Mesothelial cell of epicardium (in vitro differentiated cells): ENCODE measurements at places on chromosomes 2 and 18. TPM values are rescaled to one million over a fixed set of nuclear protein-coding genes. Genes with fewer than 3 reads are reported as not detected.

DNA sequence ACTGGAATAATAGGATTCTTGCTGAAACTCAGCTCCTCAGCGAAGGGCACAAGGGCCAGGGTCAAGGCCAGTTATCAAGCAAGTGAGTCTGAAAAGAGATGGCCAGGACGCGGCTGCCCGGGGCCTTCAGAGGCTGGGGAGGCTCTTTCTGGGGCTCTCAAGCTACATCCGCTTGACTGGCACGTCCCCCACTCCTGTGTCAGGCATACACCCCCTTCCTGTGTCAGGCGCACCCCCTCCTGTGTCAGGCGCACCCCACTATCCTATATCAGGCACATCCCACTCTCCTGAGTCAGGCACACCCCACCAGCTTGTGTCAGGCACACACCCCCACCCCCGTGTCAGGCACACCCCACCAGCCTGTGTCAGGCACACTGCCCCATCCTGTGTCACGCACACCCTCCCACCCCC is 91.8 kb downstream of the TPO start:
- H3K27ac ChIP-seq = no peak overlapping the region
- H3K27me3 ChIP-seq = peaks cover 24% of the 10 kb centered on the region
- H3K4me3 ChIP-seq = no peak overlapping the region
- no peaks in the 10 kb centered on the region for H3K36me3 ChIP-seq
- H3K4me1 ChIP-seq = no peaks in the 10 kb centered on the region

- peaks cover 3% of the 10 kb centered on the region for H3K36me3 ChIP-seq
- H3K27ac ChIP-seq = no peak overlapping the region
- DNase-seq = no peak
- H3K4me1 ChIP-seq = no peaks in the 10 kb centered on the region
- no peaks in the 10 kb centered on the region for H3K27me3 ChIP-seq
Measured at GRCh38 chr2:60295636-60295962, 257.9 kb downstream of the BCL11A start.

DNA sequence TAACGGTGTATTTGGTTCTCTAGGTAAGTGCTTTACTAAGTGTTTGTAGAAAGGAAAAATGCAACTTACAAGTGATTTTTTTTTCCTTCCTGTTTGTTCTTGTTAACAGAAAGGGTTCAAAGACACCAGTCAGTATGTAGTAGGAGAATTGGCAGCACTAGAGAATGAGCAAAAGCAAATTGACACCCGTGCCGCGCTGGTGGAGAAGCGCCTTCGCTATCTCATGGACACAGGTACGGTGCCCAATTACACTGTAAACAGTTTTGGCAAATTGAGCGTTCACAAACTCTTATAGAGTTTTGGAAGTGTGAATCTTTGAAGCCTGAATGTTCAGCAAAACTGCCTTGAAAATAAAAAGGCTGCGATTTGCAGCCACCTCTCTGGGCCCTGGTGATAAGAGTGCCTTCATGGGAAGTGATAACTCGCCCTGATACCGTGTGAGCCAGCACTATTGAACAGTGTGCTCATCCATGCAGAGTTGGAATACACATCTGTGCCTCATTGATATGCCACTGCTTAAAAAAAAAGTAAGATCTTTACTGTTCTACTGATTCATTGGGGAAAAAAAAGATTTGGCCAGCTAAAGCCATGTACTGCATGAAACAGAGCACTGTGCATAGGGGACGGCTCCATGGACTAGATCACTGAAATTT is 54.0 kb upstream of the OTX1 start:
- H3K36me3 ChIP-seq = peaks cover 17% of the 10 kb centered on the region
- no peaks in the 10 kb centered on the region for H3K4me1 ChIP-seq
- H3K4me3 ChIP-seq = no peak overlapping the region

GRCh38 chr2:194176134-194176533 is 1480.9 kb upstream of the SLC39A10 start:
- H3K27ac ChIP-seq = no peak overlapping the region
- peaks cover 6% of the 10 kb centered on the region for H3K4me1 ChIP-seq
- no peak overlapping the region for H3K4me3 ChIP-seq
- no peaks in the 10 kb centered on the region for H3K27me3 ChIP-seq

DNA sequence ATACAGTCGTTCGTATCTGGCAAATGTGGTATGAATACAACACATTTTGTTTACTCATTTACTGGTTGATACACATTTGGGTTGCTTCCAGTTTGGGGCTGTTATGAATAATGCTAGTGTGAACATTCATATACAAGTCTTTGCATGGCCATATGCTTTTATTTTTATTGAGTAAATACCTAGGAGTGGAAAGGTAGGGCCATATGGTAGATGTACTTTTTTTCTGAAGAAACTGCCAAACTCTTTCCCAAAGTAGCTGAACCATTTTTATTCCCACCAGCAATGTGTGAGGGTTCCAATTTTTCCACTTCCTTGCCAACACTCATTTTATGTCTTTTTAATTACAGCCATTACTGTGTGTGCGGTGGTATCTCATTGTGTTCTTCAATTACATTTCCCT is 496.2 kb upstream of the NRXN1 start:
- no peaks in the 10 kb centered on the region for H3K36me3 ChIP-seq
- H3K27ac ChIP-seq = no peak overlapping the region
- no peak overlapping the region for H3K4me3 ChIP-seq
- no peak for DNase-seq

The SLC11A1 gene
- 0.53 to 0.79 TPM (median 0.76 TPM) in 3 replicates for total RNA-seq

The SERPINB4 gene
- not detected in 3 replicates for total RNA-seq

DNA sequence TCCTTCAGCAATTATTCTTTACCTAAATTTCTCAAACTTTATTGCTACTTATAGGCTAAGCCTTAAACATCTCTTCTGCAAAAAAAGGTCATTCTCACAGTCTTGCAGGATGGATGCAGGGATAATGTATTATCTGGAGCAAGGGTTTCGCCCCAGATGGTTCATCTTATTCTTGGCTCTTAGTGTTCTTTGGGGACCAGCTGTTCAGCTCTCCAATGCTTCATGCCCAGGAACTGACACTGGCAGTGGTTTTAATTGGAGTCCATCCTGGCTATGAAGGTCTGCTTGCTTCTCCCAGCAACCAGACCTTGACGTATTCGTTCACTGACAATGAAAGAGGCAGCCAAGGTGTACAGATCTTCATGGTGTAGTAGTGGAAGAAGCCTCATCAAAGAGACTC is 331.9 kb downstream of the SLC8A1 start:
- no peaks in the 10 kb centered on the region for H3K27me3 ChIP-seq
- H3K4me3 ChIP-seq = no peak overlapping the region
- peaks cover 2% of the 10 kb centered on the region for H3K36me3 ChIP-seq
- DNase-seq = no peak
- H3K27ac ChIP-seq = no peak overlapping the region

DNA sequence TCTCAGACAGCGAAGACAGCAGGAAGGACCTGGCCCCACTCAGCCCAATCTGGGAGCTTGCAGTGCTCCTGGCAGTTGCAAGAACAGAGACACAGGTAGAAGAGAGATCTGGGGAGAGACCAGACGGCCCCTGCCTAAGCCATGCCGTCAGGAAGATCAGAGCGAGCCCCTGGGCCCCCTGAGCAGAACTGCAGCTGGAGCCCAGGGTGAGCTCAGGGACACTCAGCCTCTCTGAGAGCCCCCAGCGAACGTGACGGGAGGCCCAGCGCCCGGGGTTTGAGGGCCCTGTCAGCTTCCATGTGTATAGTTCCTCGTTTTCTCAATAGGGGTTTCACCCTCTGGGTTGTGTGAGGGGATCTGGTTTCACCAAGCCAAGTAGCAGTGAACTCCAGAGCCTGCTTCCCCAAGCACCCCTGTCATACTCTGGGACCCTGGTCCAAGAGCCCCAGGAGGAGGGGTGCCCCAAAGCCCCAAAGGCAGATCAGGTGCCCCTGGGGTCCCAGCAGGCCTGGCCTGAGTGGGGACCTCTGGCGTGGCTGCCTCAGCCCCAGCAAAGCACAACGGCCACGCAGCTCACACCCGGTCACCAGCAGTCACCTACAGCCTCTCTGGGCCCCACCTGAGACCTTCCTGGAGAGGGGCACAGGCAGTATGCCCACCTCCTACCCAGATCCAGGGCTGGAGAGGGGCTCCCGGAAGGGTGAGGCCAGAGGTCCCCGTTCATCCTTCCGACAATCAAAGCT is 431.3 kb upstream of the MYT1L start:
- peaks cover 15% of the 10 kb centered on the region for H3K4me1 ChIP-seq
- DNase-seq = no peak
- no peak overlapping the region for H3K4me3 ChIP-seq
- H3K27me3 ChIP-seq = peaks cover 4% of the 10 kb centered on the region

DNA sequence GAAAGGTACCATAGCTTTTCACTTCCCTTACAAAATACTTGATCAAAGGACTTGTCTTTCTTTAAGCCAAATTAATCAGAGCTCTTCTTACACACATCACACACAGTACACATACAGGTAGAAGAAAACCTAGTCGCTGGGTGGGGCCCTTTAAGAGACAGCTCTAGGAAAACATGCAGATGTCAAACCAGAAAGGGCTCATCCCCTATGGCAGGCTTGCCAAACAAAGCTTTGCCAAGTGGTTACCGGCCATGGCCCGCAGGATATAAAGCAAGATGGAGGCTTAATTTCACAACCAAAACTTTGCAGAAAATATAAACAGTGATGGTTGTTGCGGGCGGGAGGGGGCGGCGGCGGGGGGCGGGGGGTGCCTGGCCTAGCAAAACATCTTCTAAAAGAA is 2156.0 kb upstream of the PIK3C3 start:
- no peaks in the 10 kb centered on the region for H3K36me3 ChIP-seq
- no peaks in the 10 kb centered on the region for H3K4me1 ChIP-seq
- H3K27me3 ChIP-seq = no peaks in the 10 kb centered on the region
- H3K27ac ChIP-seq = no peak overlapping the region
- H3K4me3 ChIP-seq = peak overlapping the region; percentile 88
- no peak for DNase-seq

The SLC25A12 gene
- 21.2 to 25.4 TPM (median 23.4 TPM) in 3 replicates for total RNA-seq

- peaks cover 8% of the 10 kb centered on the region for H3K36me3 ChIP-seq
- no peaks in the 10 kb centered on the region for H3K27me3 ChIP-seq
- no peaks in the 10 kb centered on the region for H3K4me1 ChIP-seq
- H3K27ac ChIP-seq = no peak overlapping the region
Measured at GRCh38 chr18:12668041-12668440, 10.1 kb upstream of the SPIRE1 start.

- H3K4me3 ChIP-seq = no peak overlapping the region
- no peak overlapping the region for H3K27ac ChIP-seq
- no peak for DNase-seq
- H3K4me1 ChIP-seq = no peaks in the 10 kb centered on the region
- H3K27me3 ChIP-seq = no peaks in the 10 kb centered on the region
Measured at GRCh38 chr2:8722986-8723385, 41.1 kb downstream of the ID2 start.

GRCh38 chr18:6547476-6547875 is 132.8 kb upstream of the L3MBTL4 start:
- H3K4me1 ChIP-seq = peaks cover 26% of the 10 kb centered on the region
- H3K36me3 ChIP-seq = peaks cover 22% of the 10 kb centered on the region
- no peak for DNase-seq
- H3K4me3 ChIP-seq = no peak overlapping the region

- H3K4me3 ChIP-seq = no peak overlapping the region
- no peaks in the 10 kb centered on the region for H3K4me1 ChIP-seq
- H3K36me3 ChIP-seq = no peaks in the 10 kb centered on the region
- DNase-seq = no peak
- H3K27me3 ChIP-seq = no peaks in the 10 kb centered on the region
Measured at GRCh38 chr2:186918495-186918894, 69.5 kb upstream of the ZSWIM2 start.

- no peaks in the 10 kb centered on the region for H3K36me3 ChIP-seq
- peak overlapping the region; percentile 39 for H3K27ac ChIP-seq
- H3K4me3 ChIP-seq = peak overlapping the region; percentile 15
- peaks cover 4% of the 10 kb centered on the region for H3K27me3 ChIP-seq
Measured at GRCh38 chr2:202014759-202015211, 18.9 kb upstream of the FZD7 start.

GRCh38 chr18:75066021-75066880 is 142.7 kb downstream of the PTGR3 start:
- DNase-seq = no peak
- H3K4me1 ChIP-seq = peaks cover 20% of the 10 kb centered on the region
- no peaks in the 10 kb centered on the region for H3K27me3 ChIP-seq
- no peak overlapping the region for H3K27ac ChIP-seq

DNA sequence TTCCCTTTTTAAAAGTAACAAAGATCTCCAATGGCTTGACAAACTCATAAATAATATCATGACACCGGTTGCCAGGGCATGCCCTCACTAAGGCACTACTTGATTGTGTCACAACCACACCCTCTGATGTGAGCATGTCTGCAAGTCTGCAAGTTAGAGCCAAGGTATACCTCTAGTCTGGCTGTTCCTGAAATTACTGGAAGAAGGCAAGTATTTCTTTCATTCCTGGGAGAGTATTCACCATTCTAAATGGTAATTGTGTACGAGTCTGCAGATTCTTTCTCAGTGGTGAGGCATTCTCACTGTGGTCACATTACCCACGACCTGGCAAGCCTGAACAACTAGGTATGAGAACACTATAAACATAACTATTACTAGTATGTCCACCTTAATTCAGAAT is 25.7 kb upstream of the RNU4ATAC start:
- no peaks in the 10 kb centered on the region for H3K27me3 ChIP-seq
- peaks cover 60% of the 10 kb centered on the region for H3K36me3 ChIP-seq
- no peak for DNase-seq
- H3K4me3 ChIP-seq = no peak overlapping the region

GRCh38 chr18:62852851-62853250 is 137.5 kb downstream of the PHLPP1 start:
- H3K27me3 ChIP-seq = no peaks in the 10 kb centered on the region
- H3K4me3 ChIP-seq = no peak overlapping the region
- no peak overlapping the region for H3K27ac ChIP-seq
- peaks cover 2% of the 10 kb centered on the region for H3K4me1 ChIP-seq
- no peak for DNase-seq
- H3K36me3 ChIP-seq = no peaks in the 10 kb centered on the region

The NPPC gene
- total RNA-seq = 0.72 to 0.80 TPM (median 0.73 TPM) in 3 replicates

The CFAP221 gene
- total RNA-seq = 3.5 to 4.6 TPM (median 4.5 TPM) in 3 replicates

DNA sequence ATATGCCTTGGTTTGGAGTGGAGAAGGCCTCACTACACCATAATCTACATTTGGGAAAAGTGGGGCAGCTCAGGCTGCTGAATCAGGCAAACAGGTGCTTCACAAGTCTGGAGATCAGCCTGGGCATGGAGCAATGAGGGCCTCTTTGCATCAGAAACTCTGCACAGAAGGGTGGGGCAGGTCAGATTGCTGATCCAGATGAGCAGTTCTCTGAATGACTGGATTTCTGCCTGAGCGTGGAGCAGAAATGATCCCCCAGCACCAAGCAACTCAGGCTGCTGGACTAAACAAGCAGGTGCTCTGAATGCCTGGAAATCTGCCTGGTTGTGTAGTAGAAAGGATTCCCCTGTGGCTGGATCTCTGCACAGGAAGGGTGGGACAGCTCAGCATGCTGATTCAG is 605.3 kb upstream of the ZNF804A start:
- peaks cover 34% of the 10 kb centered on the region for H3K4me1 ChIP-seq
- DNase-seq = no peak
- H3K27me3 ChIP-seq = no peaks in the 10 kb centered on the region
- peaks cover 3% of the 10 kb centered on the region for H3K36me3 ChIP-seq
- no peak overlapping the region for H3K27ac ChIP-seq
- no peak overlapping the region for H3K4me3 ChIP-seq

DNA sequence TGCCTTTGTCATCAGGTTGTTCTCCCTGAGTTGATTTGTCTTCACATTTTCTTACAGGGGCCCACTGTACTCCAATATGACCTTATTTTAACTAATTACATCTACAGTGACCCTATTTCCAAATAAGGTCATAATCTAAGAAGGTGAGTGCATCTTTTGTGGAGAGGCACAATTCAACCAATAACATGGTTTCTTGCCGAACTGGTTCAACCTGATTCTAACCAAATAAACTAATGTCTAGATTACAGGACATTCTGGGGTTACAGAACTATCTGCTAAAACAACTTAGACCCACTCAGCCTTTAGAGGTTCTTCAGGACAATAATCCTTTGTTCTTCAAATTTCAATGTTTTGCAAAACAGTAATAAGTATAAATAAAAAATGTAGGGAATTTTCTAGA is 496.5 kb upstream of the SOX11 start:
- no peak overlapping the region for H3K27ac ChIP-seq
- no peak for DNase-seq
- H3K36me3 ChIP-seq = peaks cover 2% of the 10 kb centered on the region
